ENCODE measurements at places on chromosomes 4 and X.

- DNase-seq, result no peak
Observed at GRCh38 chrX:78123190-78123589, 16.3 kb downstream of the TAF9B start.

DNA sequence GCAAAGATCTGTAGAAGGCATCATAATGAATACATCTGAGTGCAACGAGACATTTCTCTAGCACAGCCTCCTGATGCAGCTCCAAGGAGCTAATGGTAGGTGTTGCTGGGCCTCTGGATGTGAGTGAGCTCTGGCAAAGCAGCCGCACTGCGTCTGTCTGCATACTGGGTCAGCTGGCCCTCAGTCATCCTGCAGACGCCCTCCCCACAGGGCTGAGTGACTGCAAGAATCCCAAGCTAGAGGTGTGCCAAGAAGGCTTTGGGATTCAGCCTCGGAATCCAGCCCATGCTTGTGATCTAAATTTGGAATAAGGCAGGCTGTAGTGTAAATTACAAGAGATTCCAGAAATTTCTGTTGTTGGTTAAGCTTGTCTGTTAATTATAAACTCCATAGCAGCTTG lies 18.5 kb downstream of the HERC3 start:
- peak; percentile 53 for DNase-seq

DNA sequence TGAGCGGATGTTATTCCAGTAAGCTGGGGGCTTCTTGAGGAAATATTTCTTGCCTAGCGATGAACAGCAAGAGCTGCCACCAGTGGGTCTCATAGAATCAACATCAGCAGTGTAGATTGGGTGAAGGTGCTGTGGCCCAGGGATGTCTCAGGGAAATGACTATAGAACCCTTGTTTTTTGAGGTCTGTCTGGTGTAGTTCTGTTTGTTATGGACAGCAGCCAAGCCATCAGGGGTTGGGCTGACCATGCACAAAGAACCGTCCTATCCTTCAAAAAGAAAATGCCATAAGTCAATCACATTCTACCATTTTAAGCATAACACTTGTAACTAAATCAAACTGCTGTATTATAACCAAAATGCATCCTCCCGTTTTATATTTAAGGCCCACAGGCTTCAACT lies 17.3 kb upstream of the C1GALT1C1 start:
- DNase-seq, result no peak

DNA sequence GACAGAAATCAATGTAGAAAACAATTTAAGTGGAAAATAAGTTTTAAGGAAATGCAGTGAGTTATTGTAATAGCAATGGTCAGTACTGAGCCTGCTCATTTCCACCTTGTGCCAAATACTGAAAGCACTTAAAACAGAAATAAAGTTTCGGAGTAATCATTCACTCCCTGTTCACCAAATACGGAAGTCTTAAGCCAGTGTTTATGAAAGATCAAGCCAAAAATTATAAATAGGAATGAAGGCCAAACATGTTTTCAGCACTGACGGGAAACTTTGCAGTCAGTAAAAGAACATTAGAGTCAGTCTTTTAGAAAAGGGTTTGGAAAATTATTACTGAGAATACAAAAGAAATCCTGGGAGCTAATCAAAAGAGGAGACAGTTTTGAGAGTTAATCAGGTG lies 178.6 kb downstream of the DMD start:
- no peak for DNase-seq

- no peak for DNase-seq
Observed at GRCh38 chrX:40960041-40960440, 125.2 kb upstream of the USP9X start.

DNA sequence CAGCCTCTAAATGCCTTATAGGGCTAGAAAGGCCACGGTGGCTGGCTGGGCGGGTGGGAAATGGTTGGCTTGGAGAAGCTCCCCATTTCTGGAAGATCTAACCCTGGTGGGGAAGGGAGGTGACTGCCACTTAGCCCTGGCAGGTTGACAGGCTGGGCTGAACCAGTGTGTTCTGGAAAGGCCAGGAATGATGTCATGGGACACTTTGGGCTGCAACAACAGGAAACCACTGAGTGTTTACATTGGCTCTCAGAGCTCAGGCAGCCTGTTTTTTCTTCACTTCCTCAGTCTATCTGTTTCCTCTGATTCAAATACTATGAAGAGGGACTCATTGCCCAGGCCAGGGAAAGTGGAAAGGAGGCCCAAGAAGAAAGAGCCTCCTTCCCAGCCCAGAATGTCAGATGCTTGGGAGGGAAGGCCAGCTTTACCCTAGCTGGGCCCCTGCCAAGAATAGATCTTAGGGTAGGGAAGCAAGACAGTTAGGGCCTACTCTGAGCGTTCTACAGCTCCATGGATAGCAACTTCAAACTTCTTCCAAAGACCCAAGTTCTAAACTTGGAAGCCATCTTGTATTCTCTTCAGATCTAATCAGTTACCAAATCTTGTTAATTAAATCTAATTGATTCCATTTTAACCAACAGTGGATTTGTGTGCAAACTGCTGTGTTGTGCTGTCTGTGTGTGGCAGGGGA lies 65.8 kb upstream of the MSN start:
- peak; percentile 0 for DNase-seq

DNA sequence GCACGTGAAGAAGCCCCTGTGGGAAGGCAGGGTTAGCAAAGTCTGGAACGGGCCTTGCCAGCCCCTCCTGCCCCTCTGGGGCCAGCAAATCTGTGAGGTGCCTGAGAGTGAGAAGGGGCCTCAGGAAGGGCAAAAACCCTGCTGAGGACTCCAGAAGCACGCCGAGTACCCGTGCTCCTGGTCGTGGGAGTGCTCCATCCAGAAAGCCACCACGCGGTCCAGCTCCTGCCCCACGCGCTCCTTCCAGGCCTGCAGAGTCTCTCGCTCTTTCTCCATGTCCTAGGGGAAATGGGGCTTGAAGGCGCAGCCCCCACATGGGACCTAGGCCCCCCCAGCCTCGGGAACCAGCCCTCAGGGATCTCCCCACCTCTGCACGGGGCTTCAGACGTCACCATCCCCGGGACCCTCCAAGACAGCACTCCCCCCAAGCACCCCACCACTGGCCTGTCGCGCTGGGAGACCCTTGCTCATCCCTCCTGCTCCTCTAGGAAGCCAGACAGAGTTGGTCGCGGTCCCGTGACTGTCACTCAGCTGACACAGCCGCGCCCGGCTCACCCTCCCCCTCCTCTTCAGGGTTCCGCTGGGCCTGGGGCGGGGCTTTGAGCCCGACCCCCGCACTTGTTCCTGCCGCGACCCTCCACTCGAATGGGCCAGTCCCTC lies at the start of gene RENBP:
RENBP (minus strand) TSS at position 504 of the 660 bp plus-strand sequence; CDS start at position 471, 33 bp downstream.
- DNase-seq, result no peak

GRCh38 chr4:12145768-12146167 lies 717.1 kb upstream of the HS3ST1 start:
- DNase-seq, result no peak

DNA sequence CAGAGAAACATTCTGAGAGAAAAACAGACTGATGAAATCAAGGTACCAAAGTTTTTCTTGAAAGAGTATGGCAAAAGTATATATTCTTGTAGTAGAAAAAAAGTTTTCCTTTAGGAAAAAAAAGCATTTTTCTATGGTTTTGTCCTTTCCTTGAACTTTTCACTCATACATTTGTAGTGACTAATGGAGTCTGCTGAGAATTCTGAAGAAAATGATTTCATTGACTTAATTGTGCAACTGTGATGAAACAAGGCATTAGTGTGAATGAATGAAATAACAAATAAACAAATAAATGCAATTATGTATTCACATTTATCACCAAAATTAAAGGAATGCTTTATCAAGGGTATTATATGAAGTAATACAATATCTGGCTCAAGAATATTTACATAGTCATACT lies 5.7 kb downstream of the CSN1S1 start:
- DNase-seq, result no peak

GRCh38 chr4:128186623-128187022 lies 101.0 kb downstream of the PGRMC2 start:
- DNase-seq, result no peak

- no peak for DNase-seq
Observed at GRCh38 chr4:4888695-4889094, 29.2 kb downstream of the MSX1 start.

DNA sequence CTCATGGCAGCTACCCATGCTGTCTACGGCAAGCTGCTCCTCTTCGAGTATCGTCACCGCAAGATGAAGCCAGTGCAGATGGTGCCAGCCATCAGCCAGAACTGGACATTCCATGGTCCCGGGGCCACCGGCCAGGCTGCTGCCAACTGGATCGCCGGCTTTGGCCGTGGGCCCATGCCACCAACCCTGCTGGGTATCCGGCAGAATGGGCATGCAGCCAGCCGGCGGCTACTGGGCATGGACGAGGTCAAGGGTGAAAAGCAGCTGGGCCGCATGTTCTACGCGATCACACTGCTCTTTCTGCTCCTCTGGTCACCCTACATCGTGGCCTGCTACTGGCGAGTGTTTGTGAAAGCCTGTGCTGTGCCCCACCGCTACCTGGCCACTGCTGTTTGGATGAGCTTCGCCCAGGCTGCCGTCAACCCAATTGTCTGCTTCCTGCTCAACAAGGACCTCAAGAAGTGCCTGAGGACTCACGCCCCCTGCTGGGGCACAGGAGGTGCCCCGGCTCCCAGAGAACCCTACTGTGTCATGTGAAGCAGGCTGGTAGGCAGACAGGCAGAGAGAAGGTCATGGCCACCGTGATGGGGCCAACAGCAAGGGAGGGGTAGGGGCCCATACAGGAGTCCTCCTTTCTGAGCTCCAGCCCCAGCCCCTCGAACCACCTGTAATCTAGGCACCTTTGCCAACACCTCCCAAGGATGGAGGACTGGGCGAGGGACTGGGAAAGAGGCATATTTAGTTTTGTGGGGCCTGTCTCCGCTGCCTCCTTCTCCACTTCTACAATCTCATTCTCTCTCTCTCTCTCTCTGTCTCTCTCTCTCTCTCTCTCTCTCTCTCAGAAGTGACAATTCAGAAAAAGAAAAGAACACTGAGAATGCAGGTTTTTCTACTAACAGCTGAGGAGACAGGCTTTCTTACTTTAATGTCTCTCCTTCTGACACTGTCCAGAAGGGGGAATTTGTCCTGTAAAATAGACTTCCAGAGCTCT lies 4.7 kb upstream of the TSPYL2 start:
- DNase-seq, result no peak

DNA sequence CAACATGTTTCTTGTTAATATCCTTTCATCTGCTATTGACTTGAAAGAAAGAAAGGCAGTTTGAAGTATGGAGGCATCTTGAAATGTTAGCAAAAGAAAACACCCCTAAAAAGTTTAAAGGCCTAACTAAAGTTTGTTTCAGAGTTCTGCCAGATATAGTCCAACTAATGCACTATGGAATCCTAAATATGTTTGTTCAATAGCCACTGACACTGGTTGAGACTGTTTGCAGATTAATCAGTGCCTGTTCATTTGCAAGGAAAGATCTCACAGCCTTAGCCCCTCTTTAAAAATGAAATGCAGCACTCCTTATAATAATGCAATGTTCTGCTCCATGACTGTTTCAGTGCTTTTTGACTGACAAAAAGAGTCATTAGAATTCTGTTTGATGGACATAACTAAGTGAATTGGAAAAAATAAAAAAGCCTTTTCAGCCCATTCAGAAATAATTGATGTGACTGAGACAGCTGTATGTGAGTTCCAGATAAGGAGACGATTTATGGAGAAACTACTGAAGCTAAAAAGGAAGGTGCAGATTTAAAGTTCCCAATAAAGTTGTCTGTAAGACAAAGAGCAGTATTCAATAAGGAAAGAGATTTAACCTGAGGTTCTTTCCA lies 192.0 kb downstream of the PCDH7 start:
- DNase-seq, result no peak

GRCh38 chr4:78005086-78005485 lies 52.0 kb upstream of the FRAS1 start:
- no peak for DNase-seq

DNA sequence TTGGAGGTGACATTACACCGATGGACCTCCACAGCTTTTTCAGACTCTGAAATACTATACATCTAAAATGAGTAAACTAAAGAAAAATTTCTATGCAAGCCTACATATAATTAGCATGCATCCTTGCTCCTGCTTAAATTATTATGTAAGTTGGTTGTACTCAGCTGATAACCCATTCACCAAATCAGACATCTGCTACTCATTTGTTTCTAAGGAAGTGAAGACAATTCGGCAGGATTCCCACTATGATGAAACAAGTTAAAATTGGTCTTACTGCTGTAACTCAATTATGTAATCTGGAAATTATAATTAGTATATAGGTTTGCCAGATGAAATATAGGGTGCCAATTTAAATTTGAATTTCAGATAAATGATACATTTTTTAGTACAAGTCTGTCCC lies 59.5 kb upstream of the FGF13 start:
- no peak for DNase-seq

GRCh38 chr4:70183168-70183939 lies 12.2 kb upstream of the ODAM start:
- no peak for DNase-seq

GRCh38 chr4:152399246-152399645 lies 136.6 kb downstream of the FBXW7 start:
- no peak for DNase-seq

DNA sequence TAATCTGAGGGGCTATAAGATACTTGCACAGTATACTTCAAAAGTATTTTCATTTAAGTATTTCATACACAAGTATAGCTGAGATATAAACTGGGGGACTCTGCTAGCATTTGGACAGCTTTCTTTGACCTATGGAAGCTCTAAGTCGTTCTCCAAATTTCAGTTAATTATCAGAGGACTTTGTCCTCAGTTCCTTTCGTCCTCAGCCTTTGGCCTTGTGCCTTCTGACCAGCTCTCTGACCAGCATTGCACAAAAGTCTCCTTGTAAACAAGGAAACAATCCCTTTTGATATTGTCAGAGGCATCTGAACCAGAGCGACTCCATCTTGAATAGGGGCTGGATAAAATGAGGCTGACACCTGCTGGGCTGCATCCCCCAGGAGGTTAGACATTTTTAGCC lies 464.0 kb upstream of the FAM241A start:
- DNase-seq, result no peak

GRCh38 chr4:24190761-24191695 lies 301.2 kb upstream of the PPARGC1A start:
- no peak for DNase-seq

DNA sequence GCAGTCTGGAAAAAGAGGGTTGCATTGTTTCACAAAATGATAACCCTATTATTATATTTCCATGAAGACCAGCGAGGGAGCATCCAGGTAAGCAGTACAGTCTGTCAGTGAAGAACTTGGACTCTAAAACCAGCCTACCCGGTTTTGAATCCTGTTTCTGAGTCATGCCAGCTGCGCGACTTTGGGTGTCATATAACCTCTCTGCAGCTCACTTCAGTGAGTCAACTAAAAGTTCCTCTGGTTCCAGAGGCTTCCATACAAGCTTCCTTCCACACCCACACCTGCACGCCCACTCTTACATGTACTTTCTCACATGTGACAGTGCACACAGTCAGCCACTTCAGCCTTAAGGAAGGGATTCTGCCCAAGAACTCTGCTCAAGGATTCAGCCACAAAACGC lies 49.8 kb upstream of the PRPS2 start:
- DNase-seq, result no peak
